ENCODE measurements at places on chromosomes 13 and 19. TPM values are rescaled to one million over a fixed set of nuclear protein-coding genes. Genes with fewer than 3 reads are reported as not detected.

GRCh38 chr19:12015753-12016116, 19.7 kb downstream of the ZNF433 start:
- DNase-seq = no peak
- no peaks in the 10 kb centered on the region for H3K27me3 ChIP-seq
- H3K4me1 ChIP-seq = no peaks in the 10 kb centered on the region
- H3K36me3 ChIP-seq = peaks cover 74% of the 10 kb centered on the region

GRCh38 chr13:113148407-113148806, 10.0 kb upstream of the PROZ start:
- H3K4me3 ChIP-seq = no peak overlapping the region
- peaks cover 6% of the 10 kb centered on the region for H3K36me3 ChIP-seq
- DNase-seq = no peak
- H3K4me1 ChIP-seq = peaks cover 17% of the 10 kb centered on the region
- no peaks in the 10 kb centered on the region for H3K27me3 ChIP-seq

DNA sequence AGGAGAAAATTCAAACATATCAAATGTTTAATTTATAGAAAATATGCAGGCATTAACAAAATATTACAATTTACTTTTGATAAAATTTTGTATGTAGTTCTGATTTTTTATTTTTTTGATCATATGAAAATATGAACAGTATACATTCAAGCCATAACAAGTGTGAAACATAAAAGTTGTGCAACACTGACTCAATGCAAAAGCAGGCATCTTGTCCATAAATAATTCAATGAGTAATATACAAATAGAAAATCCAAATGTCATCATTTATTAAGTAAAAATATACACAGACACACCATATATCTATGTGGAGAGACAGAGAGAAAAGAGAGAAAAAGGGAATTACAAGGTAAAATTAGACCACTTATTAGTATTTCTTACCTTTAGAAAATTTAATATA, 1183.9 kb downstream of the SLITRK1 start:
- no peaks in the 10 kb centered on the region for H3K36me3 ChIP-seq
- H3K4me1 ChIP-seq = no peaks in the 10 kb centered on the region
- H3K4me3 ChIP-seq = no peak overlapping the region
- no peaks in the 10 kb centered on the region for H3K27me3 ChIP-seq

GRCh38 chr13:62781866-62782265, 1366.2 kb upstream of the PCDH20 start:
- no peaks in the 10 kb centered on the region for H3K4me1 ChIP-seq
- H3K4me3 ChIP-seq = no peak overlapping the region
- no peaks in the 10 kb centered on the region for H3K36me3 ChIP-seq
- H3K27ac ChIP-seq = no peak overlapping the region
- no peaks in the 10 kb centered on the region for H3K27me3 ChIP-seq

GRCh38 chr19:51525651-51526050, 5.8 kb downstream of the SIGLEC6 start:
- no peaks in the 10 kb centered on the region for H3K4me1 ChIP-seq
- no peak overlapping the region for H3K27ac ChIP-seq
- H3K4me3 ChIP-seq = no peak overlapping the region
- no peaks in the 10 kb centered on the region for H3K27me3 ChIP-seq
- DNase-seq = no peak
- H3K36me3 ChIP-seq = no peaks in the 10 kb centered on the region

- no peaks in the 10 kb centered on the region for H3K4me1 ChIP-seq
- H3K4me3 ChIP-seq = no peak overlapping the region
- no peaks in the 10 kb centered on the region for H3K27me3 ChIP-seq
These were observed 917.4 kb upstream of the MIR17HG start for GRCh38 chr13:90430127-90430526.

GRCh38 chr13:52034616-52035226, 10.2 kb downstream of the UTP14C start:
- DNase-seq = no peak
- no peaks in the 10 kb centered on the region for H3K27me3 ChIP-seq
- no peak overlapping the region for H3K27ac ChIP-seq
- H3K36me3 ChIP-seq = no peaks in the 10 kb centered on the region
- H3K4me1 ChIP-seq = no peaks in the 10 kb centered on the region

GRCh38 chr13:112874751-112875300, 94.2 kb upstream of the MCF2L start:
- H3K4me1 ChIP-seq = peaks cover 6% of the 10 kb centered on the region
- no peaks in the 10 kb centered on the region for H3K27me3 ChIP-seq
- H3K4me3 ChIP-seq = no peak overlapping the region
- peak overlapping the region; percentile 52 for H3K27ac ChIP-seq
- H3K36me3 ChIP-seq = peaks cover 61% of the 10 kb centered on the region

DNA sequence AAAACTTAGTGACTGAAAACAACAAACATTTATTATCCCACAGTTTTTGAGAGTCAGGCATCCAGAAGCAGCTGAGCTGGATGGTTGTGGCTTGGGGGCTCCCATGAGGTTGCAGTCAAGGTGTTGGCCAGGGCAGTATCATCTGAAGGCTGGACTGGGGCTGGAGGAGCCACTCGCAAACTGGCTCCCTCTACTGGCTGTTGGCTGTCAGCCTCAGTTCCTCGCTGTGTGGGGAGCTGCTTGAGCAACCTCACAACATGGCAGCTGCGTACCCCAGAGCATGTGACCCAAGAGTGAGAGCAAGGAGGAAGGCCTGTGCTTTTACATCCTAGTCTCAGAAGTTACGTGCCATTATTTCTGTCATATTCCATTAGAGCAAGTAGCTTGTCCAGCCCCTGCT, 9.7 kb downstream of the YJU2 start:
- H3K36me3 ChIP-seq = peaks cover 45% of the 10 kb centered on the region
- no peaks in the 10 kb centered on the region for H3K27me3 ChIP-seq
- H3K27ac ChIP-seq = no peak overlapping the region
- no peak for DNase-seq

GRCh38 chr19:38274739-38275138, 10.4 kb downstream of the SPINT2 start:
- no peak for DNase-seq
- H3K4me1 ChIP-seq = peaks cover 27% of the 10 kb centered on the region
- no peak overlapping the region for H3K4me3 ChIP-seq
- no peaks in the 10 kb centered on the region for H3K27me3 ChIP-seq

- no peaks in the 10 kb centered on the region for H3K36me3 ChIP-seq
- no peak overlapping the region for H3K4me3 ChIP-seq
- no peak for DNase-seq
- no peaks in the 10 kb centered on the region for H3K27me3 ChIP-seq
- H3K4me1 ChIP-seq = no peaks in the 10 kb centered on the region
These were observed 33.6 kb downstream of the AKAP11 start for GRCh38 chr13:42305503-42305902.

DNA sequence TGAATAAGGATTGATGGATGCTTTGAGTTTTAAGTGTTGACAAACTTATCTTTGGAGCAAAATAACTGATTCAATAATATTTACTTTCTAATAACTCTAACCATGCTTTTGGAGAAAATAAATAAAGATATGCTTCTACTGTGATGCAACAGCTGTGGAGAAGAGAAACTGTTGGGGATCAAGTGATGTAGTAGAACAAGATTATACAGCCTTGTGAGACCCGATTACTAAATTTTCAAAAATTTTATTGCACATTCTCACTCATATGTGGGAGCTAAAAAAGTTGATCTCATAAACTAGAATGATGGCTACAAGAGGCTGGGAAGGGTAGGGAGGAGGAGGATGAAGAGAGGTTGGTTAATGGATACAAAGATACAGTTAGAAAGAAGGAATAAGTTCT, 85.5 kb upstream of the OXGR1 start:
- no peak for DNase-seq
- no peak overlapping the region for H3K27ac ChIP-seq
- no peaks in the 10 kb centered on the region for H3K36me3 ChIP-seq

- H3K4me1 ChIP-seq = peaks cover 18% of the 10 kb centered on the region
- peak overlapping the region; percentile 96 for H3K27ac ChIP-seq
- H3K4me3 ChIP-seq = peak overlapping the region; percentile 87
- no peak for DNase-seq
- H3K27me3 ChIP-seq = no peaks in the 10 kb centered on the region
These were observed 737 bp upstream of the ZNF181 start for GRCh38 chr19:34733266-34733745.

DNA sequence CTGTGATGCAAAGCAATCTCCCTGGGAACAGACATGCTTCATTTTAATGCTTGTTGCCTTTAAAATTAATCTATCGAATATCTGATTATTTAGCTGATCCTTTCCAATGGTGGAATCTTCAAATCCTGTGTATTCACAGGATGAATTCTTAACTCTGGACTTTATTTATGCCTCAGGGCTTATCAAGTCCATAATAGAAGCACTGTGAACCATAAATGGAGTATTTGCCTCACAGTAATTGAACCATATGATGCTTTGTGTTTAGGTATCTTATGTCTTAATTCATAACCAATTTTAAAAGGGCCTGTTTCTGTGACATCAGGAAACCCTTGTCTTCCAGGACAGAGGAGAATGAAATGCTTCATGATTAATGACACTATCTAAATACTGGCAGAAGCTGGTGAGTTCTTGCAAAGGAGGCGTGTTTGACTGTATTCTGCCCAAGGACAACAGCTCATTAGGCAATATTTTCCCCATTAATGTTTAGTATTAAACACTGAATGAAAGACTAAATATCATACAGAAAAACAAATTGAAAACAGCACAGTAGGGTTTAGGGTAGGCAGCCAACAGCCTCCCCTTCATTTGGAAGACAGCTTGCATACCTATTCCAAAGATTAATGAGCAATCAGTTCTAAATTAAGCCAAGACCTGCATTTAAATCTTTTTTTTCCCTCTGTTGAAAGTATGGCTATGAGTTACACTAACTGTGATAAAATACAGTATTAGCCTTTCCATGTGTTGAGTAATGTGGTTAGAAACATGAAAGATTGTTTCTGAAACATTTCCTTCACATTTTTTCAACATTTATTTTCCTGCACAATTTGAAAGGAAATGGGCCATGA, 709.4 kb downstream of the PCDH9 start:
- H3K27me3 ChIP-seq = no peaks in the 10 kb centered on the region
- no peak for DNase-seq
- no peaks in the 10 kb centered on the region for H3K36me3 ChIP-seq
- H3K4me3 ChIP-seq = no peak overlapping the region
- no peak overlapping the region for H3K27ac ChIP-seq

DNA sequence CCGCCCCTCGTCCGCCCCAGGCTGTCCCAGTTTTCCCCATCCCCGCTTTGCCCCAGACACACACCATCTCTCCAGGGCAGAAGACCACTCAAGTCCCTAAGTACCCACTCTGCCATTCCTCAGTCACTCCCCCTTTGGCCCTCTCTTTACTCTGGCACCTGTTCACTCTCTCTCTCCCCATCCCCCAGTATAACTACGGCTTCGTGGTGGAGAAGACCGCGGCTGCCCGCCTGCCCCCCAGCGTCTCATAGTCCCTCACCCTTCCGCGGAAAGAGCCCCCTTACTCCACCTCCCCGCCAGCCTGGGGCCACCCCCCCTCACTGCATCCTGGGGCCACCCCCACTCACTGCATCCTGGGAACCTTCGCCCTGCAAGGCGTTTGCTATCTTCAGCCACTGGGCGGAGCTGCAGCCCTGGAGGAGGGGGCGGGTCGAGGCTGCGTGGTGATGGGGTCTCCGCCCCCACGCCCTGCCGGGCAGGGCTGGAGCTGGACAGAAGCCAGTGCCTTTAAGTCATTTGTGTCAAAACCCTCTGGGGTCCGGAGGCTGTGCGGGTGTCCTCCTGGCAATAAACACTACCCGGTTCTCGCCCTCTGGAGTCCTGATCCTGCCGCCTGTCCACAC, 5.0 kb downstream of the MVB12A start:
- no peaks in the 10 kb centered on the region for H3K27me3 ChIP-seq
- peaks cover 6% of the 10 kb centered on the region for H3K4me1 ChIP-seq
- H3K36me3 ChIP-seq = peaks cover 23% of the 10 kb centered on the region

DNA sequence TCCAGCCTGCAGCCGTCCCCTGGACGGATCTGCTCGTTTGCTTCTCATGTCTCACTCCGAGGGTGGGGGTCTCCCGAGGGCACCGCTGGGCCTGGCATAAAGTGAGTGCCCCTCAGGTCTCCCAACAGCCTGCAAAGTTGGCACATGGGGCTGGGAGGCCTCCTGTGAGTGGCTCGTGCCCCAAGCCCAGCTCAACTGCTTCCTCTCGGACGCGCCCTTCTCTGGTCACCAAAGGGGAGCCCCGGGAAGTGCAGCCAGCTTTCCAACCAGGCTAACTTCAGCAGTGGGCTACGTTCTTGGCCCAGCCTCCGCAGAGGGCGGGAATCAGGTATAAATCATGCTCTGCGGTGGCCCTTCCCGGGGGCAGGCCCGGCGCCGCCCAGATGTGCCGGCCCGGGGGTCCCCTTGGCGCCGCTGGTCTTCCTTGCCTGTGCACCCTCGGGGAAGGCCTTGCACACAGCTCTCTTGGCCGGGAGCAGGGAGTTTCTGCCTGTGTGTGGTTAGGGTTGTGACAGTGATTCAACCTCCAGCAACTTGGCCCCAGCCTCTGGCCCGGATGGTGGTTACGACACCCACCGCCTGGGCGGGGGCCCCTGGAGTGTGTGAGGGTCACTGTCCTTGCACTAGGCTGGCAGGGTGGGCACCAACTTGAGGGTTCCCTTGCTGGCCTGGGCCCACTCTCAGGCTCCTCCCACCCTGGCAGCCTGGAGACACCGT, 20.7 kb downstream of the CEBPG start:
- H3K4me1 ChIP-seq = peaks cover 62% of the 10 kb centered on the region
- no peak for DNase-seq
- no peaks in the 10 kb centered on the region for H3K36me3 ChIP-seq
- H3K4me3 ChIP-seq = no peak overlapping the region
- H3K27ac ChIP-seq = peak overlapping the region; percentile 59
- H3K27me3 ChIP-seq = no peaks in the 10 kb centered on the region

GRCh38 chr13:27822258-27822872, 30.1 kb downstream of the GSX1 start:
- no peak overlapping the region for H3K27ac ChIP-seq
- H3K36me3 ChIP-seq = no peaks in the 10 kb centered on the region
- H3K4me3 ChIP-seq = no peak overlapping the region
- peaks cover 8% of the 10 kb centered on the region for H3K27me3 ChIP-seq
- H3K4me1 ChIP-seq = no peaks in the 10 kb centered on the region
- DNase-seq = no peak

- no peak for DNase-seq
- H3K4me3 ChIP-seq = no peak overlapping the region
- no peaks in the 10 kb centered on the region for H3K4me1 ChIP-seq
- H3K36me3 ChIP-seq = no peaks in the 10 kb centered on the region
- no peaks in the 10 kb centered on the region for H3K27me3 ChIP-seq
These were observed 4.4 kb upstream of the MYO16 start for GRCh38 chr13:108624979-108625378.

The FUT1 gene
- total RNA-seq = 3.7 TPM

The PTGER1 gene
- 1.3 TPM for total RNA-seq

The MVB12A gene
- total RNA-seq = 58.0 TPM

The PALM3 gene
- total RNA-seq = not detected

The ZNF681 gene
- 2.7 TPM for total RNA-seq

The ZNF730 gene
- not detected for total RNA-seq

The ZNF541 gene
- not detected for total RNA-seq

The MEIOSIN gene
- total RNA-seq = not detected

The CHAF1A gene
- 20.9 TPM for total RNA-seq

The CLEC4G gene
- total RNA-seq = 3.2 TPM

The AMH gene
- total RNA-seq = 1.1 TPM

The SRRM5 gene
- not detected for total RNA-seq

The GRIN2D gene
- total RNA-seq = 0.19 TPM

The DZIP1 gene
- 2.9 TPM for total RNA-seq

The ZGLP1 gene
- 1.5 TPM for total RNA-seq

The ERCC1 gene
- 55.7 TPM for total RNA-seq

The ZNF493 gene
- total RNA-seq = 9.0 TPM

The BRCA2 gene
- 2.1 TPM for total RNA-seq
